Naive thymus-derived CD8-positive, alpha-beta T cell (primary cell): ENCODE measurements at places on chromosomes 3 and 15. TPM values are rescaled to one million over a fixed set of nuclear protein-coding genes. Genes with fewer than 3 reads are reported as not detected.

Gene FAM174B
- 3.5 TPM for polyA plus RNA-seq

GRCh38 chr15:30065025-30065801 lies 17.5 kb upstream of the GOLGA8J start:
- H3K27me3 ChIP-seq, result no peaks in the 10 kb centered on the region
- H3K4me1 ChIP-seq, result no peaks in the 10 kb centered on the region
- no peak for DNase-seq

GRCh38 chr3:29026286-29026685 lies 254.6 kb upstream of the RBMS3 start:
- H3K36me3 ChIP-seq, result no peaks in the 10 kb centered on the region
- no peak overlapping the region for H3K4me3 ChIP-seq
- no peaks in the 10 kb centered on the region for H3K27me3 ChIP-seq
- no peak overlapping the region for H3K27ac ChIP-seq

DNA sequence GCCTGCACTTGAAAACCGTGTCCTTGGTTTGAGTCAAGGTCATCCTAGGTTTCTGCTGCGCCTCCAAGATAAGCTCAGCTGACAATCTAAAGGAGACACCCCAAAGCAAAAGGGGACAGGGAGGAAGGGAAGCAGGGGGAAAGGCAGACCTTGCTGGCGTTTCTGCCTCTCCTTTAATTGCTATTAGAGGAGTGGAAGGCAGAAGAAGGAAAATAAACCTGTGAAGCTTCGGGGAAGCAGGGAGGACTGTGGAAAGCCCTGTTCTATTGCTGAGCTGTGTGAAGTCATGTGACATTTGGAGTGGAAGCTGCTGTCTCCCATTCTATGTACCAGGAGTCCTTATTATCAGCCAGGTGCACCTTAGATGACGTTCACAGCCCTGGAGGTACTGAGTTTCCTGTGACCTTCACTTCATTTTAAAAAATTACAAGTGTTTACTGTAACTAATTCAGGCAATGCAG lies 21.5 kb upstream of the CHD2 start:
- H3K4me1 ChIP-seq, result peaks cover 48% of the 10 kb centered on the region
- peak overlapping the region; percentile 87 for H3K27ac ChIP-seq
- DNase-seq, result no peak
- H3K27me3 ChIP-seq, result no peaks in the 10 kb centered on the region

DNA sequence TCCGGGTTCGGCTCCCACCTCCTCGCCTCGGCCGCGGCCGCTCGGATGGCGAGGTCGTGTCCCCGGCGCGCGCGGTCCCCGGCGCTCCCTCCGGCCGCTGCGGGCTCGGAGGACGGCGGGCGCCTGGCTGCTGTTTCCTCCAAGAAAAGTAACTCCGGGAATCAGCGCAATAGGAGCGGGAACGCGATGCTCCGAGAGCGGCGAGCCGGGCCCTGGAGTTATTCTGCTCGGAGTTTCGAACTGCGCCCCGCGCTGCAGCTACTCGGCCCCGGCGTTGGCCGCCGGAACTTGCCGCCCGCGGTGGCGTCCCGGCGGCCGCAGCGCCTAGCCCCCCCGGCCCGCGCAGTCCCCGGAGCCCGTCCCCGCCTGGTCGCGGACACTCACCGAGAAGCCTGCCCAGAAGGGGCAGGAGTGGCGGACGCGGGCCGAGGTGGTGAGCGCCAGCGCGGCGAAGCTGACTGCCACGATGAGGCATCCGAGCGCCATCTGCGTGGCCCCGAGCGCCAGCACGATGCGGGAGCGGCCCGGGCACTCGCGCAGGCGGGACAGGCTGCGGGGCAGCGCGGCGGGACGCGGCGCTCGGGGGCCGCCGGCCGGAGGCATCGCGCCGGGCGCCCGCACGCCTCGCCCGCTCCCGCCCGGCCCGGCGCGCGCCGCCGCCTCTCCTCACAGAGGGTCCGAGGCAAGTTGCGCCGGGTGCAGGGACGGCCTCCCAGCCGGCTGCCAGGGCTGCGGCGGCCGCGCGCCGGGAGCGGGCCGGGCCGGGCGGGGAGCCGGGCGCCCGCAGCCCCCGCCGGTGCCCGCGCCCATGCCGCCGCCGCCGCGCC lies 251.9 kb downstream of the TJP1 start:
- no peak overlapping the region for H3K27ac ChIP-seq
- no peak for DNase-seq
- H3K27me3 ChIP-seq, result peaks cover 76% of the 10 kb centered on the region
- H3K4me1 ChIP-seq, result peaks cover 9% of the 10 kb centered on the region
- H3K4me3 ChIP-seq, result no peak overlapping the region
